Stimulated activated CD4-positive, alpha-beta T cell treated with anti-CD3 and anti-CD28 coated beads, Interleukin-1b, Interleukin-23, amount 100 ng/mL, for 1 hour (primary cell): ENCODE measurements at places on chromosomes 5 and 9.

- DNase-seq, result no peak
These were observed 93.8 kb upstream of the SEMA6A start for GRCh38 chr5:116668390-116668789.

DNA sequence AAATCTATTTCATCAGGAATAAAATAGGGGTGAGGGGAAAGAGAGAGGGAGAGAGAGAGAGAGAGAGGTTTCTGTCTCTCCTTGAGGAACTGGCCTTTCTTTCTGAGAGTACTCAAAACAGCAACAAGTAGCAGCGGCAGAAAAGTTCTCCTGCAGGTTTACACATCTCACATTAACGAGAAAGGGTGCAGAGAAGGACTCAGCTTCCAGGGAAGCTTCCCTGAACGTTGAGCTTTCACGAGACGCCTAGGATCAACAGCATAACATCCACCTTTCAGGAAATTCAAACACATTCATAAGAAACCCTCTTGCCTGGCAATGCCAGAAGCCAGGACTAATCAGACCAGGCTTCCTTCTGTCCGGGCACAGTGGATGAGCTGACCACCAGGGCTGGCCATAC lies 162.9 kb downstream of the ZDHHC21 start:
- DNase-seq, result no peak

DNA sequence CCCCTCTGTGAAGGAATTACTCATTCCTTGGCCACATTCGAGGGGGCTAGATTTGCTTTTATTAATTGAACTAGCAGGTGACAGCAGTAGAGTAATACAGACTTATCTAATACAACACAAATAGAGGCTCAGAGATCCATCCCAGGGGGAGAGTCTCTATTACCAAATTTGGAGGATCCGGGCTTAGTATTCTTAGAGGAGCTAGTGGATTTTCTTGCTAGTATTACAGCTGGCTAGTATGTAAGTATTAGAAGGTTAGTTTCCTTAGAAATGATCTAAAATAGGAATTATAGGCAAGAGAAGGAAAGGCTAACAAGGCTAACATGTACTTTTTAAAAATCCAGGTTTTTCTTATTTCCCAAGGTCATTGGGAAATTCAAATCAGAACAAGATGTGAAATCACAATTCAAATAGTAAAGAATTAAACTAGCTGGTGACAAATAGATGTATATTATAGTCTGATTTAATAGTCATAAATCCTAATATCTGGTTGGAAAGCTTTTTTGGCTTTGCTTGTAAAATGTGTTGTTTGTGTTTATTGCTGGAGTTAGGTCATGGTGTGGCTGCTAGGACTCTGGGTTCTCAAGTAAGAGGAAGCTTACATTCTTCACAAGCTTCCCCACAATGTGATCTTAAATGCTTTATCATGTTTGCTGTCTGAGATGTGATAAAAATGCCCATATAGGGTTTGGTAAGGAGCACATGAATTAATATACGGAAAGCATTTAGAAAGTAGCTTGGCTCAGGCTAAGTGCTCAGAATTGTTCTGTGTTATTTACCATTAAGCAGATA lies 160.4 kb upstream of the MPDZ start:
- DNase-seq, result no peak

- no peak for DNase-seq
These were observed 46.8 kb downstream of the TNC start for GRCh38 chr9:115071176-115071575.
